ENCODE measurements at places on chromosomes 6 and 20.

- no peak for DNase-seq
These were observed 1.5 kb downstream of the SFTA2 start for GRCh38 chr6:30930506-30930905.

DNA sequence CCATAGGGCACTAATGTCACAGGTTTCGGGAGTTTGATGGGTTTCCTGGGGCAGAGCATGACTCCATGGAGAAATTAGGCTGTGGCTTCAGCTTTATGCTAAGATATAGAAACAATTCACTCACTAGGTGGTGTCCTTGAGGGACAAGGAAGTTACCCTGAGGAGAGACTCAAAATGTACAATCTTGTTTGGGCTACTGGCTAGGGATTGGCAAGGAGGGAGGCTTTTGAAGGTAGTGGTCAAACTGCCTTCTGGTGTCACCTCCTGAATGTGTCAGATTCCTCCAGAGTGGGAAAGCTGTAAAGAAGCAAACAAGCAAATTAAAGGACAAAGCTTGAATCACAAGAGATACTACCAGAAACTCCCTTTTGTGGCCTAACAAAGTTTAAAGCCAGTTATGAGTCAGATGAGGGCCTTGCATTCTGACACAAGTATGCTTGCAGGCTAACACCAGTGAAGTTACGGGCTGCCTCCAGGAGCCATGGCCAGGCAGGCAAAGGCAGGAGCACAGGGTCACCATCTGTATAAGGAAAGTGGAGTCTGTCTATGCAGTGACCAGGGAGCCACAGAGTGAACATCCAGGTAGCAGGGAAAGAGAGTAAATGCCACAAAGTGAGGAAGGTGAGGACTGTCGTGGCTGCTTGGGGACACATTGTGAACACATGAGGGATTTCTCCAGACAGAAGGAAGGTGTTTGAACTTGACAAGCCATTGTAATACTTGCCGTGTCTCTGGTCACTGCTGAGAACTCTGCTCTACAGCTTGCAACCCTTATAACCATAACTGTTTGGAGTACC is 107.7 kb upstream of the DTNBP1 start:
- no peak for DNase-seq

- no peak for DNase-seq
These were observed 30.8 kb upstream of the FKBP1A start for GRCh38 chr20:1423625-1424106.

DNA sequence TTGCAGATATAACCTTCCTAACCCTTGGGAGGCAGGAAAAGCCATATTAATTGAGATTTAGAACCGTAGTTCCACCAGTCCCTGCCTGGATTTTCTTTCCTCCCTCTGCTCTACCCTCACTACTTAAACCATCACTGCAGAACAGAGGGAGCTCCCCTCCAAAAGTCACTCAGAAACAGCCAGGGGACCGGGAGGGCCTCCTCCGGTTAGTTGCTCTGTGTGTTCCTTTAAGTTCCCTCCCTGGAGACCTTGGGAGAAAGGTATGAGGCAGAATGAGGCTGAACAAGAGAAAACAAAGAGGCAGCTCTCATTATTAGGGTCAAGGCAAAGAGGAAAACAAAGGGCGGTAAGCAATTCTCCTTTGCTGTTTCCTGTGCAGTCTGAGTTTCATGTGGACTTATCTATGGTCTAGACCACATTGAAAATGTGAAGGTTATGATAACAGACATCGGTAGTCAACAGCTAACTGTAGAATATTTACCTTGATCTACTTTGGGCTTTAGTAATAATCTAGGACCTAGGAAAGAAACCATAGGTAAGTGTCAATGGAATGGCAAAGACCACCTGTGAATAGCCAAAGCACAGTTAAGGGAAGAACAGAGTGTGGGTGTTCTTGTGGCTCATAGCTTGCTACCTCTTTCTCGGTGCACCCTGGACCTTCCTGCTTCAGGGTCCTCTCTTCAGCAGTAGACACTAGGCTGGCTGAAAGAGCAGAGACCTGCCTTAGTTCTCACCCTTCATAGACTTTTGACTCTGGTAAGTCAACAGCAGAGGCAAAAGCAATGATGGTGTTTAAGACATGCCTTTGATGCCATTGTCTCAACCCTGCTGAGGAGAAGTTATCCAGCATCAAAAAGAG is 250.9 kb upstream of the CITED2 start:
- no peak for DNase-seq

- DNase-seq = no peak
These were observed 23.4 kb downstream of the FAM217A start for GRCh38 chr6:4055420-4056041.

GRCh38 chr6:31386099-31386498 is 17.3 kb upstream of the MICA start:
- DNase-seq = no peak

DNA sequence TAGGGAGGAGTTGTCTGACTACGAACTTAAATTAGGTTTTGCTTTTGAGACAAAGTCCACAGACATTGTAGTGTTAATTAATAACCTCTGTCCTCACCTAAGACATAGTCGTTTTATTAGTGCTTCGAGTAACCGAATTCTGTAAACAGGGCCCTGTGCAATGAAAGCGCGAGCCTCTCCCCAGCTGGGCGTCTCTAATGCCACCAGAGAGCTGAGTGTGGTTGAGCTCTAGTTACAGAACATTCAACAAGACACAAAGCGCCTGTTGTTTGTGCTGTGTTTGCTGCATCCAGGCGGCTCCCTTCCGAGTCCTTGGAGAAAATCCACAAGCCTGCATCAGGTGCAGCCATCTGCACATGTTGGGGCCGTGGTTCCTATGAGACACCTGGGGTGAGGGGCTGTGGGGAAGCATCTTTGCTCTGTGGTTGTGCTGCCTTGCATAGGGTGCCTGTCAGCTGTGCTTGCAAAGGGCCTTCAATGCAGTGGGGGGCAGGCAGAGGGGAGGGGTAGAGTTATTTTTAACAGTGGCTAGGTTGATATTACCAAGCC is 63.9 kb downstream of the CD164 start:
- DNase-seq = no peak

GRCh38 chr6:81790034-81790433 is 37.6 kb upstream of the TENT5A start:
- no peak for DNase-seq

DNA sequence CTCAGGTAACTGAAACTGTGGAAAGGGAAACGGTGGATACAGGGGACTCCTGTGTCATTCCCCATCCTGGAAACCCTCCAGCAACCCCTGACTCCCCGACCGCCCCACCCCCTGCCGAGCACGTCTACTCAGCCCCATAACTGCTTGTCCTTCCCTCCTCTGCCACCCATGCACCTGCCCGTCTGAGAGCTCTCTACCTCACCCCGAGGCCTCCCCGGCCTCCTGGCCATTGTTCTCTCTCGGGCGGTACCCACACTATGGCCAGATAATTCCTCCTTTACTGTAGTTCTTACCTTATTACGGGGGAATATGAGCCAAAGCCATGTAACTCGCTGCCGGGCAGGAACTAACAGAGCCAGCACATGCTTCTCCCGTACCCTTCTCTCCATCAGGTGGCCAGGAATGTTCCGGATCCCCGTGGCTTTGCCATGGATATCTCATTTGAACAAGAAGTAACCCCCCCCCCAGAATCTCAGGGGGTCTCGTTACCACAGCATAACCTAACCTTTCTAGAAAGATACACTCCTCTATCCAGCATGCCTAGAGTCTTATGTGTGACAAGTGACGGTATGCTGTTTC is 4.8 kb upstream of the IRF4 start:
- DNase-seq = no peak

- DNase-seq = no peak
These were observed 853.8 kb downstream of the MAFB start for GRCh38 chr20:39835130-39835842.

DNA sequence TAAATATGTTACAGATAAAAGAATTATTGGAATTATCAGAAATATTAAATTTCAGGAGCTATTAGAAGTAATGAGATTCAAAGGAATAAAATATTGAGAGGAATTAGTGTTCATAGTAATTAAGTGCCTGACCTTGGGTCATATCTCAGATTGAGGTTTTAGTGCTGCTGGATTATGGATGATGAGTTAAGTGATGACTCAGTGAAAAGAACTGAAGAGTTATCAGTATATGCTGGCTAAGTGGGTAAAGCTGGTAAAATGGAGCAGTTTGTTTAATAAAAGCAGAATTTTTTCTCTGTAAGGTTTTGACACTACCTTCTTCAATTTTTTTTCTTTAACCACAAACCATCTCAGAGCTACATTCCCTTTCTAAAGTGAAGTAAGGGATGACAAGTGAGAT is 206.7 kb downstream of the MANEA start:
- no peak for DNase-seq

DNA sequence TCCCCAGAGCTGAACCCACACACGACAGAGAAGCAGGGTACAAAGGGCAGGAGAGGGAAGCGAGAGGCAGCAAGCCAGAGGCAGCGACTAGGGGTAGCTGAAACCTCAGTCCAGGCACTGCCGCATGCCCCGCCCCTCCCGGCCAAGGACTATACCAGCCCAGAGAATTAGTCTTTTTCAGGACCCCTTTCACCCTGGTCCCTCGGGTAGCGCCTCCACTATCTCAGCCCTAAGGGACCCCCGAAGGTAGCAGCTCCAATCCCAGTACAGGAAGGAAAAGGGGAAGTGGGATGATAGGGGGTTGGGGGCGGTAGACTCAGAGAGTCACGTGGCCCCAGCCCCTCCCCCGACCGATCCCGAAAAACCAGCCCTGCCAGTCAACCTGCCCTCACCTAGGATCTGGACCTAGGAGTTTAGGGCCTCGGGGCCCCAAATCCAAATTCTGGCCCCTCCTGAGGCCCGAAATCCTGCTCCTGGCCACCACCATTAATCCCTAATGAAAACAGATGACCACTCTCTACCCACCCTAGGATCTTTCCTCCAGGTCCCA is 1.3 kb downstream of the RGL2 start:
- no peak for DNase-seq

- DNase-seq = no peak
These were observed 12.4 kb downstream of the MAP1LC3A start for GRCh38 chr20:34570859-34571306.

DNA sequence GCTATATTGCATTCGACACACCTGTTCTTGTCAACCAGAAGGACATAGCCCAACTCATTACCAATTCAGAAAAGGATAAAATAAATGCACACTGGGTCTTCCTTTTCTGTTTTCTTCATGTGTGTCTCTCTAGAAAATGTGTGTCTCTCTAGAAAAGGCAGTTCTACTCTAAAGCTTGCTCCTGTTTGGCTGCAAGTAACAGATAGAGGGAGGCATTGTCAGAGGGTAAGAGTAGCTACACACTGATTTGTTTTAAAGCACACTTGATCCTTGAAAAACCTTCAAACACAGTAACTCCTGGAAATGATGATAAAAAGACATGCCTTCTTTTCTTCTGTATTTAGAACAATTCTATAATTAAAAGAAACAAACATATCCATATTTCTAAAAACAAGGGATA is 21.3 kb downstream of the GRM1 start:
- DNase-seq = no peak

- DNase-seq = no peak
These were observed 175.4 kb downstream of the IBTK start for GRCh38 chr6:82072121-82072521.

GRCh38 chr6:132479131-132479530 is 33.8 kb downstream of the STX7 start:
- no peak for DNase-seq

DNA sequence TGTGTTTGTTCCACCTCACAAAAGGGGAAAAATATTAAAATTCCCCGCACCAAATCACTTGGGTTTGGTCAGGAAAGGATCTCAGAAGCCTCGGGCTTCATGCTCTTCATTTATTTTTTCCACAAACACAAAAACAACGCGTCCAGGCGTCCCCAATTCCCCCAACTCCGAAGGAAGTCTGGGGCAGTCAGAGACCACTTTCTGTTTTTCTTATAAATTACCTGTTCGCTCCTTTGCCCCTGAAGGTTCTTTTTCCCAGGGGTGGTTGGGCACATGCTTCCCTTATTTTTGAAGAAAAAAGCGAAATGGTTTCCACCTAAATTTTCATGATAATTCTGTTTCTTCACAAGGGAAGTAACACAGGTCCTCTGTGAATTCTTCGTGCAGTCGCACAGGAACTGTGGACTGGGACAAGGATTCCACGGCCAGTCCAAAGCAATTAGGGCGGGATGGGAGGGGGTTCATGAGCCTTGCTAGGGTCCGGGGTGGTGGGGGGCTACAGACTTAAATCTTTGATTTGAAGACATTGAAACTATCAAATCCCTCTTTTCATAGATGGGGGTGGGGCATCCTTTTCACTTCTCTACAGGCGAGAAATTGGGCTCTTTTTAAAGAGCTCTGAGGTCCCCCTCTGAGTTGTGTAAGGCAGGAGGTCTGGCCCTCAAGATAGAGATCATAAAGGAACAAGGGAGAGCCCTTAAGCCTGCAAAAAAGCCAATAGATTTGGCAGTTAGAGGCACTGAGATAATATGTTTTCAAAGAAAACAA is 30.5 kb upstream of the HFE start:
- DNase-seq = no peak

DNA sequence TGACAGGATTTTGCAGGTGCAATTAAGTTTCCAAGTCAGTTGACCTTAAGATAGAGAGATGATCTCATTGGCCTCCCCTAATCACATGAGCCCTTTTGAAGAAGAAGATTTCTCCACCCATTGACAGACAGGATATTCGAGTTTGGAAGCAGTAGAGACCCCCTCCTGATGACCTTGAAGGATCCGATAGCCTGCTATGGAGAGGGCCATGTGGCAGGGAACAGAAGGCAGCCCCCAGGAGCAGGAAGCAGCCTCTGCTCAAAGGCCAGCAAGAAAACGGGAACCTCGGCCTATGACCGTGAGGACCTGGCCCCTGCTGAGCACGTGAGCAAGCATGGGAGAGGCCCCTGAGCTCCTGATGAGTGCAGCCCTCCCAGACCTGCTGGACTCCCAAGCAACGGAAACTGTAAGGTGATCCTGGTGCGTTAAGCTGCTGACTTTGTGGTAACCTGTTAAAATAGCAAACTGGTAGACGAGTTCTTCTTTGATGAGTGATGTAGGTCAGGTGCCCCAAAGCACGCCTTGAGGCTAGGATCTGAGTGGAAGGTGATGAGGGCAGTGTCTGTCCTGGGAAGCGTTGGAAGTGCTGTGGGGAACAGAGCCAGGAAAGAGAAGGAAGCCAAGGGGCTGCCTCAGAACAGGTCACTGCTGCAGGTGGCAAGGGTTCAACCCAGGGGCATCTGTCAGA is 18.5 kb upstream of the TUBB2A start:
- DNase-seq = no peak

- no peak for DNase-seq
These were observed 64.3 kb downstream of the MRPL14 start for GRCh38 chr6:44062771-44063560.

GRCh38 chr6:1201547-1202200 is 110.2 kb upstream of the FOXQ1 start:
- no peak for DNase-seq

- no peak for DNase-seq
These were observed 142.2 kb upstream of the ARID1B start for GRCh38 chr6:156634951-156635371.
